ENCODE measurements at places on chromosomes 5 and 9.

DNA sequence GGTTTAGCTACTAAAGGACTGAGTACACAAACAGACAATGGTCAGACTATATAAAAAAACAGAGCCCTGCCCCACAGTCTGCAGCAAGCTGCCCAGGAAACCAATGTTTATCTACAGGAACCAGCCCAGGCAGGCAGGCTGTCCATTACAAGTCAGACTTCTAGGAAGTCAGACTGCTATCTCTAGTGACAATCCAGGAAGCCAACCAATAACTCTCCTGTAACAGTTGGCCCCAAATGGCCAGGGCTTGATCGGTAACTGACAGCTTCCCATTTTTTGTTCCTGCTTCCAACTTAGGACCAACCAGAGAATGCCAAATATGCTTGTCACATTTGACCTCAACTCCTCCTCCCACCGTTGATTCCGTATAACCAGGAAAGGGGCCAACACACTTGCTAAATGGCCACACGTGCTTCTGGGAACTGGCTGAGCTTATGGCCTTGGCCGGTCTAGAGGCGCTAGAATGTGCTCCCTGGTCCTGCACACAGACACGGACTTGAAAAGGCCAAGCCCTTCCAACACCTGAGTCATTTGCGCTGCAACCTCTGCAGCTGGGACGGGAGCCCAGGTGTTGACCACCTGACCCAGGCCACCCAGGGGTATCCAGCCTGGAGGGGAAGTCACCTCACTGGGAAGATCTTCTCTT is 79.6 kb upstream of the CDK20 start:
- DNase-seq, result no peak

- DNase-seq, result no peak
Measured at GRCh38 chr5:148913493-148913892, 87.1 kb downstream of the ADRB2 start.

- no peak for DNase-seq
Measured at GRCh38 chr9:134014946-134015345, 10.3 kb upstream of the BRD3OS start.

DNA sequence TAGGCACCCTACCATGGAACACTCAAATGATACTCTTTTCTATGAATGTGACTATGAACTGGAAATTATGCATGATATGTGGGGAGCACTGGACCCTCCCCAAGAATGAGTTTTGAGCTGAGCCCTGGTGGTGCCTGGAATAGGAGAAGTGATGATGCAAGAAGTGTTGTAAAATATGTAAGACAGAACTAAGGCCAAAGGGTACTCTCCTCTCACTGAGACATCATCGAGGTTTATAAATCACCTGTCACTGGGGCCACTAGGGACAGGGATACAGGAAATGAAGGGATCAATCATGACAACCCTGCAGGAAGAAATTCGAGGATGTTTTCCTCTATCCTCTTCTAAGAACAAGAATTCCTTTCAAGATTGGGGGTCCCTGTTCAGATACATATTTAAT is 45.4 kb downstream of the PCSK1 start:
- DNase-seq, result no peak

DNA sequence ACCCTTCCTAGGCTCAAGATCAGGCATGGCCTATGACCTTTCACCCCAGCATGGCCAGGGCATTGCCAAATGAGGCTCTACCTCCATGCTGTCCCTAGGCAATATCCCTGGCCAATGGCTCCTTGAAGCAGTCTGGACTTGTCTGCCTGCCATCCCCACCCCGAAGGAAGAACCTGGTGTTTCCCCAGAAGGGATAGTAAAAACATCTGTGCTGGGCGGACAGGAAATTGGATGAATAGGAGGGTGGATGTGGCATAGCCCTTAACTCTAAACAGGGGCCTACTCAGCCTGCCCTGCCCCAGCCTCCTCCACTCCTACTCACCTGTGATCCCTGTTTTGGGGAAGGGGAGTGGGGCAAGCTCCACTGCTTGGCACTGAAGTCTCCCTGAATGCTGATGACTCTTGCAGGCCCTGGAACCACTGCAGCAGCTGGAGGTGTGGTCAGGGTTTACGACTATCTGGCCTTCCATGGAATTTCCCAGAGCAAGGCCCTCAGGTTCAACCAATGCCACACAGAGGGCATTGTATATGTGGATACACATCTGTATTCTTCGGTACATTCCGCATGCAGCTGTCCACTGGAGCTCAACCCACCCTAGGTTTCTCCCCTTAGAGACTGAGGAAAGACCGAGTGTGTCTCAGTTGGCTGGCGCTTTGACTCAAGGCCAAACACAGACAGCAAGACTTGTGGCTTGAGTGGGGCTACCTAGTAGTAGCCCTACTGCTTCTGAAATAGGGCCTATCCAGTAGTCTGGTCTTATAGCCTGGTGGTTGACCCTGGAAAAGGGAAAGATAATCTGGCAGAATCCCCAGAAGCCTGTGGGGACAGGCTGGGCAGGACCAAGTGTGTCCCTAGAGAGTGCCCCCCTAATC is 6.4 kb upstream of the P4HA2 start:
- no peak for DNase-seq

DNA sequence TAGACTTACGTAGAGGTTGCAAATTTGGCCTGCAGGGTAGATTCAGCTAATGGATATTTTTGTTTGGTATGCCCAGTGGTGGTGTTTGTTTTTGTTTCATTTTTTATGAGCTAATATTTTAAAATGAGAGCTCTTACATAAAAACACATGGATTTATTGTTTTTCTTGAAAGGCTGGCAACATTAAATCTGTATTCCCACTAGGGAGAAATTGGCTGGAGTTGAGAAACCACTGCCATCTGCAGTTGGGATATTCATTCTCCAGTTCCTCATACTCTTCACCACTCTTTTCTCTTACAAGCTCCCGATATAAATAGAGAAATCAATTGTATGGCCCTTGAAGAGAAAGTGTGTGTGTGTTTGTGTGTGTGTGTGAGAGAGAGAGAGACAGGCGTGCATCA is 143.3 kb downstream of the ALDH1A1 start:
- DNase-seq, result no peak

- DNase-seq, result no peak
Measured at GRCh38 chr9:116978155-116978554, 291.1 kb downstream of the TRIM32 start.

GRCh38 chr5:121424976-121425375 is 426.7 kb upstream of the FTMT start:
- DNase-seq, result no peak

DNA sequence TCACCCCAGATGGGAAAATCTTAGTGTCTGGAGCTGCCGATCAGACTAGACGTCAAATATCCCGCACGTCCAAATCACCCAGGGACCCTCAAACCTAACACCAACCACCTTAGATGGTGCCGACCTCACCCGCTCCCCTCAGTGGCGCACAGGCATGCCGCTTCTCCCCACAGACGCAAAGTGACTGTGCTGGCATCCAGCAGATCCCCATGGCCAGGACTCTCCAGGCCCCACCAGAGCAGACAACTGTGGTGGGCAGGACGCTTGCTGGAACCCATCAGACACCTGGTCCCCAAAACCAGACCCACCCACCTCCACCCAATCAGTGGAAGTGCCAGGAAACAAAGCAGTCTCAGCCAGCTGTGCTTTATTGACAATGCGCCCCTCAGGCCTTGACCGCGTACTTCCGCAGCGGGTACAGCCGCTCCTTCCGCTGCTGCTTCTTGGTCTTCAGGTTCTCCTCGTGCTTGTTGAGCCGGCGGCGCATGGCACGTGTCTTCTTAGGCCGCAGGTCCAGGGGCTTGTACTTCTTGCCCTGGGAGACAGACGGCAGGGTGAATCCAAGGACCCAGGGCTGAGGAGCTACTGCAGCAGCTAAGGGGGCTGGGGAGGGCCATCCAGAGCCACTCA is 4.1 kb downstream of the RPL35 start:
- no peak for DNase-seq

DNA sequence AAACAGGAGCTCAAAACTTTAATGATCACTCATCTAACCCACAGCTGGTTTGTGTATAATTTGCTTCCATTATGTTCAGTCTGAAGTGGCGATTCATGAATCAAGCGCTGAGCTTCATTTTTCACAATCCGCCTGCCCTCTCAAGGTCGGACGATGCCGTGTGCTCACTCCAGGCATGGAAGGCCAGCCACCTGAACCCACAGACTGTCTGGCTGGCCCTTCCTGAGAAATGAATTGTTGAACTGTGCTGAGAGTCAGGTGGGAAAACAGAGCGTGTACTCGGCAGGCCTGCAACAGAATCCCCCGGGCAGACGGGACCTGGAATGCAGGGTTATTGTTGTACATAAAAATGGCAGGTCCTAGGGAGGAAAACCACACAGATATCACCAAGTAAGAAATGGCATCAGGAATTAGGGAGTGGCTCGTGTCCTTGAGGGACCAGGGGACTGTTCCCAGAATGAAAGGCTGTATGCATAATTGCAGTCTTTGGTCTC is 375.7 kb downstream of the IRX2 start:
- no peak for DNase-seq

DNA sequence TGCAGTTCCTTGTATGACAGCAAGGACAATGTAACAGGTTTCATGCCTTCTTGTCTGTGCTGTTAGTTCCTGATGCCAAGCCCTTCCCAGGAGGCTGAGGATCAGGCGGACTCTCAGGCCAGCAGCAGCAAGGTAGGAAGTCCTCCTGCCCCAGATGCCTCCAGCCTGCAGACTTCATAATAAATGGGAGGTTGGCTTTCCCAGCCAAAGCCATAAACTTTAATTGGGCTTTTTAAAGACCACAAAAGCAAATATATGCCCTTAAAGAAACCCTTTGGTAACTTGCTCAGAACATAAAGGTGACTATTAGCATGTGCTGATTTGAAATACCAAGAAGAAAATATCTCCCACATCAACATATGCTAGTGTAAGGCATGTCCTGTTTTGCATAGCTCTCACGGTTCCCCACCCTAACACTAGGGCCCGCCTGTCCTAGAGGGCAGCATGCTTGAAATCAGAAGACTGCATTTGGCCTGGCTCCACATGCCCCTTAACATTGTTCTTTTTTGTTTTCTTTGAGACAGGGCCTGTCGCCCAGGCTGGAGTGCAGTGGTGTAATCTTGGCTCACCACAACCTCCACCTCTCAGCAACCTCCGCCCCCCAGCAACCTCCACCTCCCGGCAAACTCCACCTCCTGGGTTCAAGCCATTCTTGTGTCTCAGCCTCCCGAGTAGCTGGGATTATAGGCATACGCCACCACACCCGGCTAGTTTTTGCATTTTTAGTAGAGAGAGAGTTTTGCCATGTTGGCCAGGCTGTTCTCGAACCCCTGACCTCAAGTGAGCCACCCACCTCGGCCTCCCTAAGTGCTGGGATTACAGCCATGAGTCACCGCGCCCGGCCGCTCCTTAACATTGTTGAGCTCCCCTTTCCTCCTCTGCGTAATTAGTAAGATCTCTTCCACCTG is 44.6 kb upstream of the FCN1 start:
- DNase-seq, result no peak

- no peak for DNase-seq
Measured at GRCh38 chr9:16238623-16239138, 631.8 kb downstream of the BNC2 start.

GRCh38 chr5:81513982-81514381 is 120.0 kb upstream of the ACOT12 start:
- DNase-seq, result peak; percentile 36

DNA sequence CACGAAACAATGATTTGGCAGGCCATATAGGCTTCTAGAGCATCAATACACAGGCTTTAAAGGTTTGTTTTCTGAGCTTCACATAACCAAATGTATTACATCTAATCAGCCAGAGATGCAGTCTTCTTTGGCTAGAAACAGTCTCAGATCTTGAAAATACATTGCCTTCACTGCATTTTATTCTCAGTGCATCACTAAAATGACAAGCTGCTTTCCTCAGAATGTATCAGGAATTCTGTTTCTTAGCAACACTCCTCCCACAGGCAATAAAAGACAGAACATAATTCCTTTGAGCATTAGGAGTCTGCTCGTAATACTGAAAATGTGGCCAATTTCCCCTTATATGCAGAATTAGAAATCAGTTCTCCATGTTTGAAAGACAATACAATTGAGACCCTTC is 36.9 kb downstream of the FEM1C start:
- DNase-seq, result no peak

DNA sequence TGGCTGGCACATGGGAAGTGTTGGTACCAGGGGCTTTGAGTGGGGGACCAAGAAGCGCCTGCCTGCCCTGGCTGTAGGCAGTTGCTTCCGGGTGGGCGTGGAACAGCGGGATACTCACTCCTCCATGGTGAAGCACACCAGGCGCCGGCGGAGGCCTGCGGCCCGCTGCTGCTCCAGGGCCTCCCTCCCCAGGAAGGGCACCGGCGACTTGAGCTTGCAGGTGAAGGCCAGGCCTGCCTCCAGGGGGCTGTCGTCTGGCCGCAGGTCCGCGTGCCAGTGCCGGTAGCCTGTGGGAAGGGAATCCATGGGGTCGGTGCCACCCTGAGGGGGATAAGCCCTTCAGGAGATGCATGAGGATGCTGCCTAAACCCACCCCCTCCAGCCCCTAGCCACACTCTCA is 34.3 kb downstream of the DBH start:
- no peak for DNase-seq

GRCh38 chr5:135488727-135489465 is 36.7 kb upstream of the TIFAB start:
- peak; percentile 14 for DNase-seq

GRCh38 chr9:95036676-95037075 is 280.8 kb downstream of the FANCC start:
- no peak for DNase-seq

- DNase-seq, result no peak
Measured at GRCh38 chr5:96297290-96297689, 135.8 kb downstream of the PCSK1 start.

DNA sequence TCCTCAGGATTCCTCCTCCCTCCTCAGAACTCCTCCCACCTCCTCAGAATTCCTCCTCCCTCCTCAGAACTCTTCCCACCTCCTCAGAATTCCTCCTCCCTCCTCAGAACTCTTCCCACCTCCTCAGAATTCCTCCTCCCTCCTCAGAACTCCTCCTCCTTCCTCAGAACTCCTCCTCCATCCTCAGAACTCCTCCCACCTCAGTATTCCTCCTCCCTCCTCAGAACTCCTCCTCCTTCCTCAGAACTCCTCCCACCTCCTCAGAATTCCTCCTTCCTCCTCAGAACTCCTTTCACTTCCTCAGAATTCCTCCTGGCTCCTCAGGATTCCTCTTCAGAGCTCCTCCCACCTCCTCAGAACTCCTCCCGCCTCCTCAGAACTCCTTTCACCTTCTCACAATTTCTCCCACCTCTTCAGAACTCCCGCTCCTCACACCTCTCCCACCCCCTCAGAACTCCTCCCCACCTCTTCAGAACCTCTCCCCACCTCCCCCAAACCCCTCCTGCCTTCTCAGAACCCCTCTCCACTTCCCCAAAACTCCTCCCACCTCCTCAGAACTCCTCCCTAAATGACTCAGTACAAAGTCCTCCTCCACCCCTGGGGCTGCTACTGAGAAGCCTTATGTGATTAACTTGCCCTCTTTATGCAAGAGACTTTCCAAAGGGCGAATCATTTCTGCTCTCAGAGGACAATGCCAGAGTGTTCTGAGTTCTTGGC is 23.2 kb downstream of the SLC46A2 start:
- peak; percentile 25 for DNase-seq

GRCh38 chr9:15249981-15250380 is 57.0 kb downstream of the TTC39B start:
- no peak for DNase-seq

GRCh38 chr9:118568704-118569103 is 800.5 kb downstream of the BRINP1 start:
- DNase-seq, result no peak

- DNase-seq, result no peak
Measured at GRCh38 chr9:101440714-101441230, 5.2 kb upstream of the ALDOB start.

Measured in dermis blood vessel endothelial cell (primary cell).